HCT116 (cell line): ENCODE measurements at places on chromosomes 16 and 17. TPM values are rescaled to one million over a fixed set of nuclear protein-coding genes. Genes with fewer than 3 reads are reported as not detected.

The SPATA22 gene
- total RNA-seq: not detected

The CLEC19A gene
- total RNA-seq: not detected

The PRR29 gene
- total RNA-seq: not detected

DNA sequence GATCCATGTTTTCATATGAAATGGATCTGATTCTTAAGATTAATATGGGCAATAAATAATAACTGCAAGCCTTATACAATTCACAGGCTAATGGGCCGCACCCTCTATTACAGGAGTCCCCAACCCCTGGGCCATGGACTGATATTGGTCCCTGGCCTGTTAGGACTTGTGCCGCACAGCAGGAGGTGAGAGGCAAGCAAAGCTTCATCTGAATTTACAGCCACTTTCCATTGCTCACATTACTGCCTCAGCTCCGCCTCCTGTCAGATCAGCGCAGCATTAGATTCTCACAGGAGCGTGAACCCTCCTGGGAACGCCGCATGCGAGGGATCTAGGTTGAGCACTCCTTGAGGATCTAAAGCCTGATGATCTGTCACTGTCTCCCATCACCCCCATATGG is 26.8 kb downstream of the METTL16 start:
- DNase-seq: no peak

- DNase-seq: no peak
Measured at GRCh38 chr16:57868913-57869520, 66.7 kb upstream of the KIFC3 start.

The KRTAP2-1 gene
- not detected for total RNA-seq

GRCh38 chr17:15171167-15172047 is 93.7 kb downstream of the PMP22 start:
- DNase-seq: peak; percentile 47

The C17orf113 gene
- total RNA-seq: 2.3 TPM
